ENCODE measurements at places on chromosomes 1 and 21.

DNA sequence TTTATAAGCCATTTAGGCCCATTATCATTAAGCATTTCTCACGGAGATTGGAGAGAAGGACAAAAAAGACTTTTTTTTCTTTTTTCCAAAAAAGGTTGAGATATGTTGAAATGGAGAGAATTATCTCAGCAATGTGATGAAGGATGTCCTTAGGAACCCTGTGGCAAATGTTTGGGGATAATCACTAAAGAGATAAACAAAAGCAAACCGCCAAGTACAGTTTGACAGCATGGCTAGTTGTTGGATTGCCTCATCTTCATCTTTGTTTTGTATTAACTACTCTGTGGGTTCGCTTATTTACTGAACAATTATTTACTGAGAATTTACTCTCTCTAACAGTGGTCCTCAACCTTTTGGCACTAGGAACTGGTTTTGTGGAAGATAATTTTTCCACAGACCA, 97.4 kb upstream of the HP1BP3 start:
- DNase-seq: no peak

DNA sequence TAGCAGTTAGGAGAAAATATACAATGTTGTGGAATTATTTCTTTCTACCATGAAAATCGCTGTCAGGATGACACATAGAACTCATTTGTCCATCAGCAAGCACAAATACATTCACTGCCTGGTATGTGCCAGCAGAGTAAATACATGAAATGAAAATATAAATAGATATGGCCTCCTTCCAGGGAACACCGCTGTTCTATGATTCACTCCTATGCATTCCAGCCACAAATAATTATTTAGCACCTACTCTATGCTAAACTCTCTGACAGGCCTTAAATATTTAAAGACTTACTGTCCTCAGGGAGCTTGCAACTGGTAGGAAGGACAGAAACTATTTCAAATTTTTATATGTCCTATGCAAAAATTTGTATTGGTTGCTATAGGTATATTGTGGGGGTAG, 975.0 kb upstream of the NCAM2 start:
- DNase-seq: no peak

GRCh38 chr1:4584449-4584848, 70.0 kb upstream of the AJAP1 start:
- DNase-seq: no peak

- no peak for DNase-seq
These were observed 35.4 kb upstream of the BCL10 start for GRCh38 chr1:85311818-85312217.

GRCh38 chr1:223500560-223501425, 107.6 kb downstream of the CCDC185 start:
- peak; percentile 84 for DNase-seq

- peak; percentile 22 for DNase-seq
These were observed 776 bp downstream of the ITSN1 start for GRCh38 chr21:33642896-33643657.

DNA sequence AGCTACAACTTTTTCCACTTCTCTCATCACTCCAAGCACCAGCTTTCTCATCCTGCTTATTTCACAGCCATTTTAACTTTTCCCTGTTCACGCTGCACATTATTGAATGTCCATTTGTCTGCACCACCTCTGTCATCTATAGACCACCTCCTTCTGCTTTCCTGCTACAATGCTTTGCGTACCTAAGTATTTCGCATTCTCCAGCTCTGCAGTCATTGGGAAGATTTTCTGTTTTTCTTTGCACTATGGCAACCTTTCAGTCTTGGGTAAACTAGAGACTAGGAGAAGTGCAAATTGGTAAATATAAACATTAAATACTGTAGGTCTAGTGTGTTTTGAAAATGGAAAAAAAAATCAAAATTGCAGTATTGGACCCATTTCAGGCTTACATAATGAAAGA, 835 bp downstream of the CCDC30 start:
- no peak for DNase-seq

- DNase-seq: no peak
These were observed 119.3 kb downstream of the NPHP4 start for GRCh38 chr1:5872886-5873285.

GRCh38 chr1:42806171-42806570, 10.8 kb upstream of the ERMAP start:
- DNase-seq: no peak

DNA sequence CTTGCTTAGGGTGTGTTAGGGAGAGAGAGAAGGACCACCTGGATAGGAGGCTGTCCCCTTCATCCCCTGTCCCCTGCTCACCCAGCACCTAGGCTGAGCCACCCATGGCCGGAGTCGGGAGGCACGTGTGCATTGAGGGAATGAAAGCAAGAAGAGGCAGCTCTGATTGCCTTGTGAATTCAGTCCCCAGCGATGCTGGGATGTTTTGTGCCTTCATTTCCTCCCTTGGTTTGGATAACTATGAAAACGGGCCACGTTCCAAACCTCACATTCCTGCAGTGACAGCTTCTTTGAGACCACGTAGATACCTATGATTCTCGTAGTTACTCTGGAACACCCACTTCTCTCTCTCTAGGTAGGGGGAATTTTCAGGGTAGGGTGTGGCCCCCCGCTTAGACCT, 67.1 kb downstream of the MAN1C1 start:
- DNase-seq: no peak

DNA sequence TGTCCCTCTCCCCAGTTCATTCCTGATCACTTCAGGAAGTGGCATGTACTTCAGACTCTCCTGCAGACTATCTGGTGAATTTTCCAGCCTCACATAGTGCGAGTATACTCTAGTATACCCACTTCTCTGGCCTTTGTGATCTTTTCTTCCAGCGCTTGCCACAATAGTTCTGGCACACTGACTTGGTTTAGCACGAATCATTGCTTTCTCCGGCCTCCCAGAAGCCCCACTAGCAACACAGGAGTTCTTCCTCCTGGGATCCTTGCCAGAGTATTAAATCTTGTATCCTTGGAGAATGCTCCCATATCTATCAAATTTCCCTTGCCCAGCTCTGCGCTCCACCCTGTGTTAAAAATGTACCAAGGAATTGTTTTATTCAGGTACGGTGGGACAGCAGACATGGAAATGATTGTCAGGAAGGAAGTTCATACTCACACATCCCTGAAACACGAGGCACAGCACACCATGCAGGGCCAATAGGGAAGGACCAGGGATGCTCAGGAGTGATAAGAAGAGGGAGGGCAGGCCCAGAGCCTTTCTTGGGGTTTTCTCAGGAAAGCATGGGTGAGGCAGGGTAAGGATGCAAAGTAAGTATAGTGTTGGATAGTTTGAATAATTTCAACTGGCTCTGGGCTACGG, 136.7 kb downstream of the ADSS2 start:
- no peak for DNase-seq
